Left renal cortex interstitium (tissue), 4 donors: ENCODE measurements at places on chromosomes 5 and 9. TPM values are rescaled to one million over a fixed set of nuclear protein-coding genes. Genes with fewer than 3 reads are reported as not detected.

DNA sequence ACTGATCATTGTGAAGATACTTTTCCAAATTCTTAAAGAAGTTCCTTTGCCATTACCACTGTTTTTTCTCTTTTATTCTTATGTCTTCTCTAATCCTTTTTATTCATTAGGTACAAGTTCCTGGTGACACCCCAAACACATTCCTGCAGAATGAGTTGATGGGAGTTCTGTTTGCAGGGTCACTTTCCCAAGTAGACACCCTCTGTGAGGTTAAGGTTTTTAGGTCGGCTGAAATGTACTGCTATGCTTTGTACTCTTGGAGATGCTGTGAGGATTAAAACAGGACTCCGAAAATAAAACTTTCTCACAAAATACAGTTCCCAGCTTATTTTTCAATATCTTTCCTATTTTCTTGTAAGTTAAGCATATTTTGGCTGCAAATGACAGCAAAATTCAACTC lies 143.3 kb upstream of the TLE4 start:
- no peak for DNase-seq

The WWC1 gene
- 69.7 TPM for polyA plus RNA-seq

GRCh38 chr5:59506285-59506877 lies 387.1 kb downstream of the PDE4D start:
- no peak for DNase-seq

GRCh38 chr5:63135291-63135690 lies 556.7 kb downstream of the LRRC70 start:
- no peak for DNase-seq

GRCh38 chr9:107158321-107158720 lies 124.8 kb upstream of the RAD23B start:
- DNase-seq = peak; percentile 14

DNA sequence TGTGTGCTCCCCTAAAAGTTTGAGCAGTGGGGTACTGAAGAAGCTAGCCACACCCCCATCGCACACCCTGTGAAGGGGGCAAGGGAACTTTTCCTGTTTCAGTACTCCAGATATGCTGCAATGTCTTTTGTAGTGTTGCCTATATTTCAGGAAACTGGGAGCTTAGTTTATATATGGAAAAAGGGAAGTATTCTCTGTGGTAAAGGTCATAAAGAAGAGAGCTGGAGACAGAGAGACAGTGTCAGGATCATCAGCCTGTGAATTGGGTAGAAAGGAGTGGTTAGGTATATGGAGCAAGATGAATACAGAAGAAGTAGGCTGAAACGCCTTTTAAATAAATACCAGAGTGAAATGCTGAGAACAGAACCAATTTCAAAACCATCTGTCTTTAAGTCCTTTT lies 82.2 kb upstream of the C9orf72 start:
- DNase-seq = no peak

The TAF11L8 gene
- polyA plus RNA-seq = not detected

- DNase-seq = no peak
Measured at GRCh38 chr5:68778484-68778883, 315.3 kb upstream of the SLC30A5 start.

- DNase-seq = no peak
Measured at GRCh38 chr5:2725980-2726765, 25.3 kb downstream of the IRX2 start.

DNA sequence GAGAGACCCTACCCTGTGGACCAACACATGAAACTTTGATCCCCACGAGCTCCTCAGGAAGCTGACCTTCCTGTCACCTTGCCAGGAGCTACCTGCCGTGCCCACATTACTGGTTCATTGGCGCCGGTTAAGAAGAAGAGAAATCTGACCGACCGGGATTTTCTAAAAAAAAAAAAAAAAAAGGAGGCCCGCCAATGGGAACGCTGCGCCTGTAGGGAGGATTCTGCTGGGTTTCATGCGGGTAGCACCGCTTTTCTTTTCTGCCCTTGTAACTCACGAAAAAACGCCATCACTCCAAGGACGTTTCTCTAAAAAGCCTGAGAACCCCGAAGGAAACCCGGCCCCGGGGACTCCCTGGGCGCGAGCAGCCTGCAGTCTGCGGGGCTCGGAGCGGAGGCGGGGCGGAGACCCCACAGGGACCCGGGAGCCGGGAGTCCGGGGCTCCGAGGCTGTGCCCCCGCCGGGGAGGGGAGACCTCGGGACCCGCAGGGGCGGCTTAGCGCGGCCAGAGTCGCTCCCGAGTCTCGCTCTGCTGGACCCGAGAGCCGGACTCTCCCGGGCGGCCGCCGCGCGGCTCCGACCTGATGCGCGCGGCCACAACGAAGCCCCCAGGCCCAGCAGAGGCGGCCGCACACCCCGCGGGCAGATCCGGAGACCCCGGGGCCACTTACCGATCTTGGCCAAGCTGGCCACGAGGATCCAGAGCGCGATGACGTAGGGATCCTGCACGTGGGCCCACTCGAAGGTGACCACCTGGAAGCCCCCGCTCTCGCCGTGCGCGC lies 617 bp downstream of the SLC9A3 start:
- DNase-seq = no peak

GRCh38 chr9:117744856-117745389 lies 40.7 kb downstream of the TLR4 start:
- no peak for DNase-seq

DNA sequence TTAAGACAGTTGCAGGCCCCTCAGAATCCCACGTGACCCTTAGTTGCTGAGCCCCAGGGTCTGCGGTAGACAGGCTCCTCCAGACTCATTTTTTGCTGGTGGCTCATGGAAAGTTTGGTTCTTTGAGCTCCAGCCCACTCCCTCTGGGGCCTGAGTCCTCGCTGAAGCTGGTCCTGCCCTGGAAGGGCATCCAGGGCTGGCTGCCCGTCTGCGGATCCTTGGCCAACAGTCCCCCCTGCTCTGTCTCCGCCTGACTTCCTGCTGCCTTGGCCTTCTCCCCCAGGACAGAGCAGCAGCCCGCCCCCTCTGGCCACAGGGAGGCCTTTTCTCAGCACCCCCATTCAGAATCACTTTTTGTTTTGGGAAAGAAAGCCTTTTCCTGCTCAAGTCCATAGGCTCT lies 24.4 kb downstream of the SLC6A7 start:
- DNase-seq = no peak

DNA sequence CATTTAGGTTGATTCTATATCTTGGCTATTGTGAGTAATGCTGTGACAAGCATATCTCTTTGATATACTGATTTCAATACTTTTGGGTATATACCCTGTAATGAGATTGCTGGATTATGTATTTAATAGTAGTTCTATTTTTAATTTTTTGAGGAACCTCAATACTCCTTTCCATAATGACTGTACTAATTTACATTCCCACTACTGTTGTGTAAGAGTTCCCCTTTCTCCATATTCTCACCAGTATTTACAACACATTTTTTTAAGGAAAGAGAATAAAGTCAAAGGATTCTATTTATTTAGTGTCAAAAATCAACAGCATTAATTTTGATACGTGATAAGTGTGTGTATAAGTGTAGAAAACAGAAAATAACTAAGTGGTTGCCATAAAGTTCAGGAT lies 356.4 kb upstream of the EDIL3 start:
- no peak for DNase-seq

DNA sequence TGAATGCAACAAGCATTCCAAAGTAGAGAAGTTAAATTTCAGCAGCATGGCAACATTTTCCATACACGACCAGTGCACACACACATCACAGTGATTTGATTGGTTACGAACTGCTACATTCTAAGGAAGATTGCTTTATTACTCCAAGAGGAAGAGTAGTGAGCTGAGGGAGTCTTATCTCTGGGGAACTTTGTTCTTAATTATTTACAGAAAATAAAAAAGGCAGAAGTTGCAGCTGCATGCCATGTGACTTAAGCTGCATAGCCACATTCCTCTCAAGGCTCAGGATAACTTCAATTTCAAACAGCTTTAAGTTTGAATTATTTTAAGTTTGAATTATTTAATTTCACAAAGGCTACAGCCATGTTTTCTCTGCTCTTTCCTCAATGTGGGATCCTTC lies 71.6 kb upstream of the HSPB3 start:
- no peak for DNase-seq

DNA sequence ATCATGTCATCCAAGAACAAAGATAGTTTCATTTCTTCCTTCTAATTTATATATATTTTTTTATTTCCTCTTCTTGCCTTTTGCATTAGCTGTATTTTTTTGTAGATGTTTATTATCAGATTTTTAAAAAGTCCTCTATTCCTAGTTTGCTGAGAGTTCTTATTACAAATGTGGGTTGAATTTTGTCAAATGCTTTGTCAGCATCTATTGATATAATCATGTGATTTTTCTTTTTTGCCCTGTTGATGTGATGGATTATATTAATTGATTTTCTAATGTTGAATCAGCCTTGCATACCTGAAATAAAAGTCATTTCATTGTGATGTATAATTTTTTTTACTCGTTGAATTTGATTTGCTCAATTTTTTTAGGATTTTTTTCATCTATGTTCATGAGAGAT lies 46.9 kb downstream of the FOXB2 start:
- no peak for DNase-seq

DNA sequence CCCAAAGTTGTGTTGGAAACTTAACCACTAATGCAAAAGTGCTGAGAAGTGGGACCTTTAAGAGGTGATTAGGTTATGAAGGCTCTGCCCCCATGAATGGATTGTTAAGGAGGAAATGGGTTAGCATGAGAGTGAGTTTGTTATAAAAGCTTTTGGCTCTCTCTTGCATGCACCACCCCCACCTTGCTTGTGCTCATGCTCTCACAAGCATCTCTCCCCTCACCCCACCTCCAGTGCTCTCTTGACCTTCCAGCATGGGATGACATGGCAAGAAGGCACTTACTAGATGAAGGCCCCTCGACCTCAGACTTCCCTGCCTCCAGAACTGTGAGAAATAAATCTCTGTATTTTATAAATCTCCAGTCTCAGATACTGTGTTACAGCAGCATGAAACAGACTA lies 52.8 kb downstream of the RICTOR start:
- no peak for DNase-seq

GRCh38 chr5:113202746-113203716 lies 226.4 kb downstream of the DCP2 start:
- no peak for DNase-seq

The PCDHGA9 gene
- polyA plus RNA-seq = 5.0 TPM

DNA sequence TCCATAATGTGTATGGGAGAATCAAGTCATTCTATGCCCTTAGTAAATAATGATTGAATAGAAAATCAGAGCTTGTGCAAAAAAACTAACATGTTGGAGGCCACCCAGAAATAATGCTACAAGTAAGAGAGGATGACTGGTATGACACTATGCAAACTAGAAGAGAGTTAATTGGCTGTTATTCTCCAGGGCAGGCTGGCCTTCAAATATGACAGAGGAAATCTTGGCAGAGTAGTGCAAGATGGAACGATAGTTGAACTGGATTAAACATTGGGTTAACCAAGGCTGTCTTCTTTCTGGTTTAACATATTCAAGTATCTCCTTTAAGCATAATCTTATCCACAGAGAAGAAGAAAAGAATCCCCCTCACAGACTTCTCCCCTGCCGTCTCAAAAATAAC lies 196.1 kb downstream of the MPDZ start:
- DNase-seq = no peak

- no peak for DNase-seq
Measured at GRCh38 chr9:33129886-33130881, 37.0 kb downstream of the B4GALT1 start.

DNA sequence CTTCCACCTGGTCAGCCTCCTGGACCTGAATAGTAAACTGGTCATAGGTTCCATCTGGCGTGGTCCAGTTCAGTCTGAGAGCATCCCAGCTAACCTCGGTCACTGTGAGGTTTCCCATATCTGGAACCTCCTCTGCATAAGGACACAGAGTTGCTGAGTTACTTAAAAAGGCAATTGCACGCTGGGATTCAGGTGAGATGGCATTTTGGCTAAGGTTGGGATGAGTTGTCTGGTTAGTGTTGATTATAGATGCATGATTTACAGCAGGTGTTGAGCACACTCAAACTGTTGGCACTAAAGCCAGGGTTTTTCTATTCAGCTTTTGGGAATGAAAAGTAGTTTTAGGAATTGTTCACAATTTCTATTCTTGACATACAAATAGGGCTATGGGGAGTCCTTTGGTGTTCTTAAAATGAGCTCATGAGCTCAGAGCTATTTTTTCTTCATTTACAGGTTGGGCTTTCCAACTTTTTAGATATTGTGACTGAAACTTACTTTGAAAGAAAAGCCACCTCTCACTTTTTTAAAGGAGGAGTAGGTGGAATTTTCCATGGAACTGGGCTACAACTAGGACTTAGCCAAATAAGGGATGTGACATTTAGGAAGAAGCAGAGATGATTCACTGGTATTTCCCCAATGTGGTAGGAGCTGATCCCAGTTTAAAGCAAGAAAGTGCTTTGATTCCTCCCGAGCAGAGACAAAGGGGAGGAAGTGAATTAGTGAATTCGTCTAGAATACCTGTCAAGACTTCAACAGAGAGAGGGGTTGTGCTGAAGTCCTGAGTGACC lies 54.7 kb downstream of the TNC start:
- no peak for DNase-seq

The GHR gene
- 24.2 TPM for polyA plus RNA-seq

The SPATA31D4 gene
- not detected for polyA plus RNA-seq
